ENCODE measurements at places on chromosomes 11 and 22. TPM values are rescaled to one million over a fixed set of nuclear protein-coding genes. Genes with fewer than 3 reads are reported as not detected.

- peak; percentile 27 for ATAC-seq
Observed at GRCh38 chr11:117199053-117199915, at the start of gene TAGLN. TSS of gene TAGLN (plus strand) at chr11:117199370. CDS start at chr11:117203014, 3,644 bp downstream.

GRCh38 chr11:118126082-118126838 is 26.4 kb downstream of the SCN4B start:
- ATAC-seq, result peak; percentile 70

SLC5A1 gene
- total RNA-seq, result 8.1 TPM

- ATAC-seq, result no peak
Observed at GRCh38 chr22:40323681-40324171, 22.6 kb upstream of the ADSL start.

AASDHPPT gene
- 23.6 TPM for total RNA-seq

DNA sequence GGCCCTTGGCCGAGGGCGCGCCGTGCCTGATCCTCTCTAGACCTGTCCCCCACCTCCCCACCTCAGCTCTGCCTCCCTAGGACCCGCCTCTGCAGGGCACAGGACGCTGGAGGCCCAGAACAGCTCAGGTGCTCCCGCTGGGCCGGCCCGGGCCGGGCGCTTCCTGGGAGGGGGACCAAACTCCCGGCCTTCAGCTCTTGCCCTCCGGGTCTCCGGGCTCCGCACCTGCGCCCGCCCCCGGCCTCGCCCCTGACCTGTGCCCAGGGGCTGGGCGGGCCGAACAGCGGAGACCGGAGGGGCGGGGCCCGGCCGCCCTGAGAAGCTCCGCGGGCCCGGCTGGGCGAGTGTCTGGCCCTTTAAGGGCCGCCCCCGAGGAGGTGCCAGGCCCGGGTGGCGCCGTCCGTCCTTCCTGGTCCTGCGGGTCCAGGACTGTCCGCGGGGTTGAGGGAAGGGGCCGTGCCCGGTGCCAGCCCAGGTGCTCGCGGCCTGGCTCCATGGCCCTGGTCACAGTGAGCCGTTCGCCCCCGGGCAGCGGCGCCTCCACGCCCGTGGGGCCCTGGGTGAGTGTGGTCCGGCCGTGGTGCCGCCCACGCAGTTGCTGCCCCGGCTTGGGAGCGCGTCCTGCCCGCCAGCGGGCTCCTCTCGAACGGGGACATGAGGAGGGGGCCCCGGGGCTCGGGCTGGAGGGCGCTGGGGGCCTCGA is at the start of gene SSH3:
Gene SSH3, plus strand, starts transcription at position 399 of the 703 bp plus-strand sequence. Its CDS starts 96 bp downstream, at position 495.
- ATAC-seq, result peak; percentile 73

OR8D4 gene
- not detected for total RNA-seq

SCT gene
- total RNA-seq, result not detected

GRCh38 chr11:45056529-45056928 is 89.9 kb upstream of the PRDM11 start:
- no peak for ATAC-seq

GRAP2 gene
- total RNA-seq, result 0.92 TPM

DNA sequence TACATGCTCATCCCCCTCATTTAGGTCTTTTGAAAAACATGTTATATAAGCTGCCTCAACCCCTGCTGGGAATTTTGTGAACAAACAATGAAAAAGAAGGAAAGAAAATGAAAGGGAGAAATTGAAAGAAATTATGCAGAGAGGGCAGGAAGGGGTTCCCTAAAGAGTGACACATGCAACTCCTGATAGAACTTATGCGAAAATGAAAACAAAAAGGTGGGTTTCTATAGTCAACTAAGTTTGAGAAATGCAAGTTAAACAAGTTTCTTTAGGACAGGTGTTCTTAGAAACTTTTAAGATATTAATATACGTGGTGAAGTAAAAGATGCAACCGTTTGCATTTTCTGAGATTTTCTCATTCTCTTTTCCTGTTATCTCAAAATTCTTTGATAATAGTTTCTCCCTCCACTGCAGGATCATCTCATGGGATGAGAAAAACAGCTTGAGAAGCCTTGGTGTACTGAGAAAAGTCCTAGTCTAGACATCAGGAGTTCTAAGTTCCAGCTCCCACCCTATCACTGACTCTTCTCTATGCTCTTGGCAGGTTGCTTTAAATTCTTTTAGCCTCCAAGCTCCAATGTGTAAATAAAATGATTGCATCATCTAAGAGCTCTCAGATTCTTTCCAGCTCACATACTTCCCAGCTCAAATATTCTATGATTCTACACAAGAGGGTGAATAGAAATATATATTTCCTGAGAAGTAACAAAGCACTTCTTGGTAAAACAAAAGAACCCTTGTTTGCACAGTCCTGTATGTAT is 109.2 kb downstream of the FAM76B start:
- peak; percentile 48 for ATAC-seq

RANGAP1 gene
- 78.9 TPM for total RNA-seq

DNA sequence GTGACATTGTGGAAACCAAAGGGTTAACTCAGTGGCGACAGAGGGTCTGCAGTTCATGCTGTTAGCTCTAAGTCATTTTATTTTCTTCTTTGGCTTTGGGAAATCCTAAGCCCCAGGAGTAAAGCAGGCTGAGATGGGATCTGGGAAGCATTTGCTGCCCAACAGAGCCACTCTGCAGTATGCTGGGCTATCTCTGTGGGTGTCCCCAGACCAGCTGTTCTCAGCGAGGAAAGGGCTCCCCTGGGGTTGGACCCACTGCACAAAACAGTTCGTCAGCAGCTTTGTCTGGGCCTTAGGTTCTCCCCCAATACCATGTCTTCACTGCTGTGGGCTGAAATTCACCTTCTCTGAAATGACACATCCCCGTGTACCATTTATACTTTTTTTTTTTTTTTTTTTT is 34.0 kb downstream of the KREMEN1 start:
- ATAC-seq, result no peak

OR8G1 gene
- not detected for total RNA-seq

GRCh38 chr22:43521716-43522115 is 109.9 kb downstream of the MPPED1 start:
- peak; percentile 63 for ATAC-seq

HPX gene
- total RNA-seq, result 0.64 TPM

DNA sequence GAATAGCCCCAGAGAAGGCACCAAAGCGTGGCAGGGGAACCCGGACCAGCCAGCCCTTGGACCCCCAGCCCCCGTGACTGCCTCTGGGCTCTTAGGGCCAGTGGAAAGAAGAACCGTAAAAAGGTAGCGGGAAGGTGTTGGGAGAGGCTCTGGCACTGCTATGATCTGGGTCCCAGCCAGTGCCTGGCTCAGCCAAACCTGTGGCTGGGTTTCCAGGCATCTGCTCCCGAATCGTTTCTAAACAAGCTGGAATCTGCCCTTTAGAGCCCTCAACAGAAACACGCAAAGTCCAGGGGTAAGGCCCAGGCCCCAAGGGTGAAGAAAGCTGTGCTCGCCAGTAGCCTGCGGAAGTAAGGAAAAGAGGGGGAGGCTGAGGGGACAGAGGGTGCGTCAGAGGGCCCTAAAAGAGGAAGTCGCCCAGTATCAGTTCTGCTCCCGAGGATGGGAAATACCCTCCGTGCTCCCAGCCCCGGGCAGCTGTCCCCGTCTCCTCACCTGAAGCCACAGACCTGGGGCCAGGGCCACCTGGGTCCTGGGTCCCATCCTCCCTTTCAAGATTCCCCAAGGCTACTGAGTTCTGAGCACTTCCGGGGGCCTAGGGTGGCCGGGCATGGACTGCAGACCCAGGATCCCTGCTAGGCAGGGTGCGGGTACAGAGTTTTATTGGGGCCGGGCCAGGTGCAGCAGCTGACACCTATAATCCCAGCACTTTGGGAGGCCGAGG is 24.7 kb downstream of the IL10RA start:
- ATAC-seq, result peak; percentile 55

DNA sequence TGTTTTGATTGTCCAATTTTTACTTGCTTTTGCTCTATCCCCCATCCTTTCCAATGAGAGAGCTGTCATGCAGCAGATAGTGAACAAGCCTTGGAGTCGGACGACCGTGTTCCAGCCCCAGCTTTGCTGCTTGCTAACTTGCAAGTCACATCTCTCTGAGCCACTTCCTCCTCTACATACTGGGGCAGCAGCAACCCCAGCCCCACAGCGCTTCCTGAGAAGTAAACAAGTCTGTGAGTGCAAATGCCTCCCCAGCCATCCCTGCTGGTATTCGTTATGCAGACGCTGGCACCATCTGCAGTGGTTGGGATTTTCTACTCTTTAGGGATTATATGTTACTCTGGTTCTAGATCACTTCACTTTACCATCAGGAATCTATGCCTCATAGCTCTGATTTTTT is 35.0 kb downstream of the TPBGL start:
- no peak for ATAC-seq

TBX1 gene
- total RNA-seq, result 1.1 TPM

DNA sequence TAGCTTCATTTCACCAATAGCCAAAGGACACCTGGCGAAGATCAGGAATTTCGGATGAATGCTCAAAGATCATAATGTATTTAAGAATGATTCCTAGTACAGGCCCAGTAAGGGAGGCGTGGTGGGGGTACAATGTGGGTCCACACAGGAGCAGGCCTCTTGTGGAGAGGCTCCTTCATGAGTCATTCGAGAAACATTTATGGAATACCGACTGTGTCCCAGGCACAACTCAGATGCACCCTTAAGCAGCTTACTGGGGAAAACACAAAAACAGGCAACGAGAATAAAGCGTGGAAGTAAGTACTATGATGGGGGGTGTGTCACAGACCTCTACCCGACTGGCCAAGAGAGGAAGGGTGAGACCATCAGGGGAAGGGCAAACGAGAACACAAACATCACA is 44.5 kb downstream of the SMCO4 start:
- no peak for ATAC-seq

DNA sequence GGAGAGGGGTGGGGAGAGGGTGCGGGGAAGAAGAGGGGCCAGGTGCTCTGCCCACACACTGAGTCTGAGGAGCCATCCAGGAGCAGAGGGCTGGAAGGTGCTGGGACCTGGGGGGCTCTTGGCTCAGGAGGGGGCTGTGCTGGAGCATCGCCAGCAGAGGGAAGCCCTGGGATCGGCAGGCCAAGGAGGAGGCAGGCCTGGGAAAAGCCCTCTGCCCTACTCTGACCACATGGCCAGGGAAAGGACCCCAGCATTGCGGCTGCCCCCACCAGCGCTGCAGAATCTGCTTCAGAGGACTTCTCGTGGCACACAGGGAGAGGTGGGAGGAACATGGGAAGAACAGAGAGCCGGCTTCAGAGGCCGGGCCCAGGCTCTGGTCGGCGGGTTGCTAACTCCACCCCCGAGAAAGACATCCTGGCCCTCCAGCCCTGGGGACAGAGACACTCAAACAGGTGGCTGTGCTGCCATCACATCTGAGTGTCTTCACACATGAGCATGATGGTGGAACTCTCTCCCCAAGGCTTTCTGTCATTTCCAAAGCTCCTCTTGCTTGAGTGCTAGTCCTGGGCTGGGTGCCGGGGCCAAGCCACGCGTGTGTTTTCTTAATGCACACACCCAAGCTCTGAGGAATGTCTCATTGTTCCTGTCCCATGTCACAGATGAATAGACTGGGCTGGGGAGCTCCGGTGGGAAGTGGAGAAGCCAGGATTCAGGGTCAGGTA is 1378.0 kb downstream of the BRD1 start:
- no peak for ATAC-seq

DNA sequence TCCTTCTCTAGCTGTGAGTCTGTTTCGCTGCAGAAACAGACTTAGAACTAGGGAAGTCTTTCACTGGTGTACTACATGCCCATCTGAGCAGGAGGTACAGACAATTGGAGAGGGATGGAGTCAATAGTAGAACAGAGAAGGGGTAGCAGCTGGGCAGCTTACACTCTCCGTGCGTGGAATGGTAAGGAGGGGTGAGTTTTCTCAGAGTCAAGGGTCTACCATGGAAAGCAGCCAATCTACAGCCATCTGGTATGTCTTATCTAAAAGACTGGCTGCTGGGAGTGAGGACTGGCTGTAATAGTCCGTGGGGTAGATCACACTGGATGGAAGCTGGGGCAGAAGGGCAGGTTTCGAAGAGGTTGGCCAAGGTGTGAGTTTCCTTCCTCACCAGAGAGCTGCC is 137.3 kb upstream of the TENM4 start:
- ATAC-seq, result no peak

- ATAC-seq, result peak; percentile 36
Observed at GRCh38 chr11:130979386-130979972, 63.2 kb upstream of the SNX19 start.

CNGA4 gene
- 0.08 TPM for total RNA-seq

GRCh38 chr11:6022956-6023355 is 7.6 kb downstream of the OR56A1 start:
- ATAC-seq, result peak; percentile 57

DNA sequence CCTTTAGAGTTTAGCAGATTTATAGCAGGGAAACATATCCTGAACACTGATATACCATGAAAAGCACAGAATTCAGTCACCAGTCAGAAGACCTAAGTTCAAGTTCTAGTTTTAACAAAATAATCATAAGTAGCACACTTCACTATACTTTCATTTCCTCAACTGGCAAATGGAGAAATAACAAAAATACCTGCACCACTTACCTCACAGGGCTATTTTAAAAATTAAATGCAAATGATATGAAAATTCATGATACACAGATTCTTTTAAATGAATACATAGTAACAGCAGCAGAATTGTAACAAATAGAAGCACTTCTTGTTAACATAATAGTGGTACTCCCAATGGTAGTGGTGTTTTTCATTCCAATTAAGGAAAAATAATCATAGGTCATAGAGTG is 139.0 kb downstream of the FCHSD2 start:
- ATAC-seq, result no peak

OR8D1 gene
- total RNA-seq, result not detected

DNA sequence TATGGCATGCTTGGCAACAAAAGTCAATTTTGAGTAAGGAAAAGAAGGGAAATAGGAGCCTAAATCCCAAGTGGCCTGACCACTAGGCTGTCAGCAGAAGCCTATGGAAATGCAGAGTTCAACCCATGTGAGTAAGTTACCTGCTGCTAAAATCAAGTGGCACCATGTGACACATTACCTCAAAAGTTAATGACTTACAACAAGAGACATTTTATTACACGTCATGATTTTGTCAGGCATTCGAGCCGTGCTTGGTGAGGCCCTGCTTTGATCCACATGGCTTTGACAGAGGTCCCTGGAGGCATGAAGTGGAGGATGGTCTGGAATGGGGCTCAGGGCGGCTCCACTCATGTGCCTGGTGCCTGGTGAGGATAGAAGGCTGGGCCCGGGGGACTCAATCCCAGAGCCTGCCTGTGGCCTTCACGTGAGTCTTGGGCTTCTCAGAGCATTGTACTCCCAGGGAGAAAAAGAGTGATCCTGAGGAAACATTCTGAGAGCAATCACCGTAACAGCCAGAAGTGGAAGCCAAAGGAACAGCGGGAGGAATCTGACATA is 339.1 kb upstream of the B3GAT1 start:
- ATAC-seq, result no peak

SEPTIN3 gene
- total RNA-seq, result 0.24 TPM

DBX1 gene
- total RNA-seq, result not detected

ARHGAP42 gene
- 4.0 TPM for total RNA-seq

SLC15A3 gene
- 3.9 TPM for total RNA-seq

Data from esophagus mucosa (tissue), 1 donor.